ENCODE measurements at places on chromosomes 5 and 9.

DNA sequence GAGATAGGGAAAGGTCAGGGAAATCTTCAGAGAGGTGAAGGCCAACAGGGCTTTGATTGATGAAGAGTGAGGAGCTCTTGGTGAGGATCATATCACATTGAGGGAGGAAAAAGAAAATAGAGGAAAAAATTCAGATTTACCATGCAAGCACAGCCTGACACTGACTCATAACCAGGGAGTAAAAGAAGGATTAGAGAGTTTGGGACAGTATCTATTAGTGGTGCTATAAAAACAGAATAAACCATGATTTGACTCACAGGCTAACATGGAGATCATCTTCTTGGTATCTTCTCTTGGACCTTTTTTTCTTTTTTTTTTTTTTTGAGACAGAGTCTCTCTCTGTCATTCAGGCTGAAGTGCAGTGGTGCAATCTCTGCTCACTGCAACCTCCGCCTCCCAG lies 44.4 kb downstream of the MUSK start:
- DNase-seq: no peak

DNA sequence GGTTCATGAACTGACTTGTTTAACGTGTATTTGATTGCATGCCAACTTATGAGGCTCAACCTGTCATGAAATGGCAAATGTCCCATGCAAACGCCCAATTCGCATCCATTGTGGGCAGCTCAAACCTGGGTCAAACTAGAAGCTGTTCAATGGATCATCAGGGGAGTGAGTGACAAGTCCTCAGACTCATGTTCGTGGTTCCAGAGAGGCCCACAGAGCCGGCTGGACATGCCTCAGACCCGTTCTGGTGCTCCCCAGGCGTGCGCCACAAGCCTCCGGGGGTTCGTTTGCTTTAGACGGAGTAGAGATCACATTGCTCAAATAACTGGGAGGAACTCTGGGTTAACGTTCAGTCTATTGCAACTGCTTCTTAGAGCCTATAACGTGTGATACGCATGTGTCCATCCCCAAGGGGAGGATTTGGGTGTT lies 15.0 kb downstream of the GFI1B start:
- DNase-seq: no peak

DNA sequence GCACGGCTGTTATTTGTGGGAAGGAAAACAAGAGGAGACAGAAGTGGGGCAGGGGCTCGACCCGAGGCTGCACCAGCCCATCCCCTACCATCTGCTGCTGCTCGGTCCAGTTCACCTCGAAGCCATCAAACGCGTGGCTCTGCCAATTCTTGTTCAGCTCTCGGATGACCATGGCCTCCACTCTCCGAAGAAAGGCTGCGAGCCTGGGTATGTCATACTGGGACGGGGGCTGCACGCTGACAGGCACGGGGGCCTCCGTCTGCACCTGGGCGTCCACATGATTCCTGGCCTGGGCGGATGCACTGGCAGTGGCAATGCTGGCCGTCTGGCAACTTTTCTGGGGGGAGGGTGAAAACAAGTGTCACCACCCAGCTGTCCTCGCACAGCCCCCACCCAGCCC lies 16.0 kb downstream of the DYNC2I2 start:
- DNase-seq: no peak

DNA sequence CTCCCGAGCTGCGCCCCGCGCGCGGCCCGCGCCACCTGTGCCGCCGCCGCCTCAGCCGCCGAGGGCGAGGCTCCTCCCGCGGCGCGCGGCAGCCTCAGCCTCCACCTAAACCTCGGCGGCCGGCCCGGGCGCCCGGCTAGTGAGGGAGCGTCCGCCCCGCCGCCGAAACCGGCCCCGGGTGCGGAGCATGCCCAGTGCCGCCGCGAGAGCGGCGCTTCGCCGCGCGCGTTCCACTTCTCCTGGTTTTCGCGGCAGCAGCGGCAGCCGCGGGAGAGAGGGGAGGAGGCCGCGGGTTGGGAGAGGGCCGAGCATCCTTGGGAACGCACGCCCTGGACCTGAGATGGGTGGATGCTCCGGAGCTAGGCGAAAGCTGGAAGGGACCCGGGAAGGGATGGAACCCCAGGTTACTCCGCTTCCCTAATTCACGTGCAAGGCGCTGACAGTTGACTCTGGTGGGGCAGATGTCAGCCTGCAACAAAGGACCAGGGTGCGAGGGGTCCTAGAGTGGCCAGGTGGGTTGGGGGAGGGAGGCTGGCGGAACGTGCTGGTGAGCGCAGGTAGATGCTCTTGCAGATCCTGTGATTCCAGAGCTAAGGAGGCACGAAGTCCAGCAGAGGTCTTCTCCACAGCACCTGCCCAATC lies at the start of gene CTNND2:
Gene CTNND2 (minus strand): TSS at position 182 of the 642 bp plus-strand sequence. CDS start 593 bp downstream, outside the sequence.
- no peak for DNase-seq

- DNase-seq: no peak
Measured at GRCh38 chr5:181005791-181006190, 17.1 kb downstream of the BTNL3 start.

DNA sequence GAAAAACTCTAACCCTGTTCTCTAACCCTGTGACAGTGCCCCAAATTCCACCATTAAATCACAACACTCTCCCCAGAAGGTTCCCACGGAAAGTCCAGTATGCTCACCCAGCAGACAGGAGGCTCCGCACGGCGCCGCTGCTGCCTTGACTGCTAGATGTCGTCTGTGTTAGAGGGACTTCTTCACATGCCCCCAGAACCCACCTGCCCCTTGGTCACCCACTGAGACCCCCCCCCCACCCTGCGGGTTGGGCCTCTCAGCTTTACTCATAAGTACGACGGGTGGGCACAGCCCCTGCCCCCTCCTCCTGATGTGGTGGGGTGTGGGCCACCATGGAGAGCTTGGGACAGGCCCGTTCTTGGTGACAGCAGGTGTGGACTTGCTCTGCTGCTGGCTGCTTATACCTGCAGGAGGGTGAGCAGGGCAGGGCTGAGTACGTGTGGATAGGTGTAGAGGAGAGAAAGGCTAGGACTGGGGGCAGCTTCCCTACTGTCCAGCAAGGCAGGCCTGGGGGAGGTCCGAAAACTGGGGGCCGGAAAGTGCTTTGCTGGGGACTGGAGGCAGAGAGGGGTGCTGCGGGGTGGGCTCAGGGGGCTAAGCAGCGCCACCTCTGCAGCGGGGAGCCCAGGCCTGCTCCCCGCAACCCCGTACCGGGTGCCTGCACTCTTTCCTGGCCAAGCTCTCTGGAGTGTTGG lies 57.5 kb upstream of the OLFM1 start:
- no peak for DNase-seq

DNA sequence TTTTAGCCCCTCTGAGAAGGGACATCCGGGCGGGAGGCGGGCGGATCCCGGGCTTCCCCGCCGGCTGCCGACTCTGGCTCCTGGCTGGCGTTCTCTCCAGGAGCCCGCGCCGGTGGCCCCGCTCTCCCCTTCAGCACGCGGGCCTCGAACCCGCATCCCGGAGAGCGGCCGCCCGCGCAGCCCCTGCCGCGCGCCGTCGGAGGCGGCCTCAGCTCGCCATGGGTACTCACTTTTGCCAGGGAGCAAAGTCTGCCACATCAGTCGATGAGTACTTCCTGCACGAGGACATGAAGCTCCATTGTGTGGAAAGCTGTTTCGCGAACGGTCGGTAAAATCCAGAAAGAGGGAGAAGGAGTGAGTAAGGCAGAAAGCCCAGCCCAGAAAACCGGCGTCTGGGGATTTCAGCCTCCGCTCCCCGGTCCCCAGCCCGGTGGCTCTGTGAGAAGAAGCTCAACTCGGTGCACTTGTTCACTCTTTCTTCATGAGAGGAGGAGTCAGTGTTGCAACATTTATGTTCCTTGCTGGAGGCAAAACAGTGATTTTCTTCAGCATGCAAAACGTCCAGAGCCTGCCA lies at the start of gene PRLR:
Gene PRLR (minus strand): TSS at position 450 of the 574 bp plus-strand sequence. CDS start 140,867 bp downstream, outside the sequence.
- no peak for DNase-seq

GRCh38 chr5:76851728-76852369 lies 2.0 kb downstream of the S100Z start:
- no peak for DNase-seq

- no peak for DNase-seq
Measured at GRCh38 chr9:137050570-137050969, 3.3 kb downstream of the ENTPD2 start.

DNA sequence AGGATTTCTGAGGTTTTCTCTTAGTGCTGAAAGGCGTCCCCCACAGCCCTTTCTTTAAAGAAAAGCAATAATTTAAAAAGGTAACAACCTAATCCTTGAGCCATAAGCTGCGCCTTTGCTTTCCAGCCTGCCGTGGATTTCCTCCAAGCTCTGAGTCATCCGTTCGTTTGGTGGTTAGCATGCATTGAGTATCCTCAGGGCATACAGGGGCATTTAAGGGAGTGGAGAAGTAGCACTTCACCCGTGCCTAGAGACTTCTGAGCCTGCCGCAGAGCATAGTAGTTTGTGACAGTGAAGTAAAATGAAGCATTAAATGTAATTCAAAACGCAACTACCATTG lies 892 bp upstream of the TNC start:
- DNase-seq: no peak

DNA sequence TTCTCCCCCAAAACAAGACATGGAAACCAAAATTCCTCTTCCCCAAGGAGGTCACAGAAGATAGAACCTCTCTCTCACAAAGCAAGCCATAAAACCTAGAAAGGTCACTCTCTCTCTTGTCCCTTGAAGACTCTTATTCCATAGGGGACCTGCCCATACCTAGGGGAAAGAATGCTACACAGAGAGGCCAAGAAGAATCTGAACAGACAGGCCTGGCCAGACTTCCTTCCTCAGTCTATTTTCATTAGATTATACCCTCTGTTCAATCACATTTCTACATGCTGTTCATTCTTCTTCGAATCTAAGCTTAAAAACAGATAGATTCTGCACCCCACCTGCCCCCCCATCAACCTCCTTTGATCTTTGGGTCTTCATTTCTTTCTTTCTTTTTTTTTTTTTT lies 206.8 kb downstream of the TLE4 start:
- DNase-seq: no peak

GRCh38 chr9:36485647-36486328 lies 85.7 kb upstream of the RNF38 start:
- no peak for DNase-seq

DNA sequence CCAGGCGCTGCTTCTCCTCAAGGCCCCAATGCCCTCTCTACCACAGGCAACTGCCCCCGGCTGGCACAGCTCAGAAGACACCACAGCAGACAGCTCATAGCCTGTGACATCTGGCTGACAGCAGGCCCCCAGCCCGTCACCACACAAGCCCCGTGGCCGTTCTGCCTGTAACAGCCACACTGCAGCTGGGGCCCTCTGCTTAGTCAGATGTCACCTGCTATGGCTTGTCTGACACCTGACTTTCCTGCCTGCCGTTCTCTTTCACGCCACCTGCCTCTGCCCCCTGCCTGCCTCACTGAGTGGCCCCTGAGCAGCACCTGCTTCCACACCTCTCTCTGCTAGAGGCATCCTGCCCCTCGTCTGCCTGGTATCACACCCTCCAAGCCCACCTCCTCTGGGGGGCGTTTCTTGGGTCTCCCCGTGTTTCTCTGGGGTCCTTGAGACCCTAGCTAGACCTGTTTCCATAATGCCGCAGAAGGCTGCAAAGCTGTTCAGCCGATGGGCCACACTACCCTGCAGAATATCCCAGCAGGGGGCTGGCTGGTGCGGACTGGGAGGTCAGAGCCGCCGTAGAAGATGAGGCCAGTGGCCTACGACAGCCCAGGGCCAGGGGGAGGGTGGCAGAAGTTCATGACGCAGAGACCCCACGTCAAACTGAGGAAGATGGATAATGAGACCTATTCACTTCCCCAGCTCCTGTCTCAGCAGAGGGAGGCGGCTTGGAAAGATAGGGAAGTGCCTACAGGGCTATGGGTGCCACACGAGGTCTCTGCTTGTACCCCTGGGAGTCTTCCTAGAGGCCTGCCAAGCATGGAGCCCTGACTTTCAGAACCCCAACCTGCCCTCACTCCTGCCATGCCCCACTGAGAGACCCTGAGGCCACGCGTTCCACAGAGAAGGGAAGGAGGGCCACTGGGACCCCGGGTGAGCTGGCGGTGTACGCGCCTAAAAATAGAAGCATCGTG lies 95.1 kb downstream of the ZNF354C start:
- DNase-seq: no peak

DNA sequence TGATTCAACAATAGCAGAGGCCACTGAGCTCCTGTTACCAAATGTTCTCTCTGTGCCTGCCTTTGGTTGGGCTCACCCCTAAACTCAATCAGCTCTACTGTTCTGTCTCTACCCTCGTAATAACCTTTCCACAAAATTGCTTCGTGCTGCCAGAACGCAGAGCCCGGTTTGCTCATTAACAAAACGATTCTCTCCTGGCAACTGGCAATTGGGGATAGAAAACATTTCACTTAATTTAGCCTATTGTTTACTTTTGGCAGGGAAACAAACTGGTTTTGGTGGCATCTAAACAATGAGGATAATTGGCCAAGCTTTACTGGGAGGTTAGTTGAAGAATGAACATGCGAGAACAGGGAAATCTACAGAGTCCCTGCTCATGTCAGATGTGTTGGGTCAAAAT lies 56.6 kb downstream of the SLC28A3 start:
- no peak for DNase-seq

GRCh38 chr5:68757006-68757405 lies 336.8 kb upstream of the SLC30A5 start:
- DNase-seq: no peak

DNA sequence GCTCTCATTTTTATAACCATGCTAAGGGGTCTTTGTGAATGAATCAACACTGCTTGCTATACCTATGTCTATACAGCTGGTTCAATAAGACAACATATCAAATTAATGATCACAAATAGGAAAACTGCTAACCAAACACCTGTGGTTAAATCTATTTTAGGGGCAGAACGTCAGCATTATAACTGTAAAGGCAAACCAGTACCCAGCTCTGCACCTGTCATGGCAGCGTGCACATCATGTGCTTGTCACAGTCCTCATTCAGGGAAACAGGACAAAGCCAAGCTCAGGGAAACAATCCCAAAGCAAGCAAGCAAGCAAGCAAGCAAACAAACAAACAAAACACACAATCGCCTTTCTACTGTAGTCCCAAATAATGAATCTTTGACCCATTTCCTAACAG lies 277.7 kb upstream of the DAP start:
- no peak for DNase-seq

GRCh38 chr9:129235931-129236331 lies 57.9 kb upstream of the IER5L start:
- peak; percentile 25 for DNase-seq

- DNase-seq: no peak
Measured at GRCh38 chr5:146721073-146721815, 157.3 kb downstream of the PPP2R2B start.

- no peak for DNase-seq
Measured at GRCh38 chr9:114238891-114239875, 83.7 kb upstream of the ORM1 start.

DNA sequence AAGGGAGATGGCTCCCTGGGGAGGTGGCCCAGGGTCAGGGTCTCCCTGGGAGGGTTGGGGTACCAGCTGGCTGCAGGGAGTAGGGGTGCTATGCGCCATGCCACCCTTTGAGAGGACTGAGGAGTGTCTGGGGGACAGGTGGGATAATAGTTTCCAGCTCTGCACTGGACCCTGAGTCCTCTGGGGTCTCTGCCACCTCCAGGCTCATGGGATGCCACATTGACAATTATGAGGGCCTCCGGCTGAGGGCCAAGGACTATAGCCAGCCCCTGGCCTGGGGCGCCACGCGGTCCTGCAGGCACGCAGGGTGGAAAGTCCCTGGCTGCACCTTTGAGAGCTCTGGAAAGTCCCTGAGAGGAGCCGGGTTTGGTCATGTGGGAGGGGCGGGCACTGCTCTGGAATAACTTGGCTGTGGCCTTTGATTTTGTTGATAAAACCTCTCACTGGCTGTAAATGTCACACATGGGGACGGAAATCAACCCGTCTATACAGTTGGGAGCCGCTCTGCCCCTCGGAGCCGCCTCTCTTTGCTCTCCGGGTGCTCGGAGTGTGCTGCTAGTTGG lies 16.0 kb downstream of the TRAF2 start:
- peak; percentile 74 for DNase-seq

GRCh38 chr9:106962122-106962521 lies 99.2 kb downstream of the ZNF462 start:
- DNase-seq: no peak

- no peak for DNase-seq
Measured at GRCh38 chr5:100761192-100761591, 141.9 kb downstream of the ST8SIA4 start.

All from stimulated activated CD4-positive, alpha-beta T cell treated with anti-CD3 and anti-CD28 coated beads, Interleukin-15, amount 100 ng/mL, for 1 hour (primary cell).